ENCODE measurements at places on chromosomes 1 and 21. TPM values are rescaled to one million over a fixed set of nuclear protein-coding genes. Genes with fewer than 3 reads are reported as not detected.

DNA sequence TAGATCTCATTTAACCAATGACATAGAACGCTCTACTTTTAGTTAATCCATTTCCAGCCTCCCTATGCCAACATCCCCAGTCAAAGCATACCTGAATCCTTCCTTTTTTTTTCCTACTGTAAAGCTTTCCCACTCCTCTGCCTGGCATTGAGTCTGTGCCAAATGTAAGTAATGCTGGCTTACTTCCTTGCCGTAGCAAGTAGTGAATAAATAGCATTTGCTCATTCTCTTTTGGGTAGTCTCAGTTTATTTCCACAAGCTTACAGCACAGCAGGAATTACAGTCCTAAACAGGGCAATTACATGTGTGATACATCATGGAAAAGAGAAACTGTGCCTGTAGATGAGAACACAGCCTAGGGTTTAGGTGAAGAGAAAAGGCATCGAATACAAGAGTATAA lies 352.6 kb upstream of the NEGR1 start:
- no peak for DNase-seq

DNA sequence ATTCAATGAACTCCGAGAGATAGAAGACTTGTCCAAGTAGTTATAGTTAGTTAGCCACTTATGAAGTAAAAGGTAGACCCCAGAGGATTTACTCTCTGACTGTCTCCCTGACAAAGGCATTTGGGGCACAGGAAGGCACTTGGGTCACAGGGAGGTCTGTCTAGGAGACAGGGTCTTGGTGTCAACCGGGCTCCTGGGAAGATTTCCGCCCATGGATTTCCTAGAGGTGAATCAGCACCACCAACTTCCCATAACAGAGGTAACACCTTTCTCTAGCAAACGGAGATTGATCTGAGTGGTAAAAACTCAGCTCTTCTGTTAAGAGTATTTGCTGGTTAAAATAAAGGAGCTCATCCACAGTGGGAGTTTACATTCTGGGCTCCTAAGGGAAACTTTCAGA lies 16.4 kb downstream of the CCN1 start:
- no peak for DNase-seq

DNA sequence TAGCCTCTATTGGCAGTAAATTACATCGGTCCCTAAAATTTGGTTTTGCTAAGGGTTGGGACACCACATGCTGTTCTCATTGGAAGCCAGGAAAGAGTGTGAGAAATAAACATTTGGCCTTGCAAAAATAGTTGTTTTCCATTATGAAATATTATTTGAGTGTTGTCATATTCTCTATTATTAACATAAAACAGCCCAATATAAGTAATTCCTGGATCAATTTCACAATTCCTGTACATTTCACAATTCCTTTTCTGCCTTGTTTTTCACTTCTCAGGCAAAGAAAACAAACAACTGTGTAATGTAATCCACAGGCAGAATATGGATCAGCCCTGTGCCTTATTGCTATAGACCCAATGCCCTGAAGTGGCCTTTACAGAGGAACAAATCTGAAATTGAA lies 40.5 kb downstream of the C1orf87 start:
- no peak for DNase-seq

DNA sequence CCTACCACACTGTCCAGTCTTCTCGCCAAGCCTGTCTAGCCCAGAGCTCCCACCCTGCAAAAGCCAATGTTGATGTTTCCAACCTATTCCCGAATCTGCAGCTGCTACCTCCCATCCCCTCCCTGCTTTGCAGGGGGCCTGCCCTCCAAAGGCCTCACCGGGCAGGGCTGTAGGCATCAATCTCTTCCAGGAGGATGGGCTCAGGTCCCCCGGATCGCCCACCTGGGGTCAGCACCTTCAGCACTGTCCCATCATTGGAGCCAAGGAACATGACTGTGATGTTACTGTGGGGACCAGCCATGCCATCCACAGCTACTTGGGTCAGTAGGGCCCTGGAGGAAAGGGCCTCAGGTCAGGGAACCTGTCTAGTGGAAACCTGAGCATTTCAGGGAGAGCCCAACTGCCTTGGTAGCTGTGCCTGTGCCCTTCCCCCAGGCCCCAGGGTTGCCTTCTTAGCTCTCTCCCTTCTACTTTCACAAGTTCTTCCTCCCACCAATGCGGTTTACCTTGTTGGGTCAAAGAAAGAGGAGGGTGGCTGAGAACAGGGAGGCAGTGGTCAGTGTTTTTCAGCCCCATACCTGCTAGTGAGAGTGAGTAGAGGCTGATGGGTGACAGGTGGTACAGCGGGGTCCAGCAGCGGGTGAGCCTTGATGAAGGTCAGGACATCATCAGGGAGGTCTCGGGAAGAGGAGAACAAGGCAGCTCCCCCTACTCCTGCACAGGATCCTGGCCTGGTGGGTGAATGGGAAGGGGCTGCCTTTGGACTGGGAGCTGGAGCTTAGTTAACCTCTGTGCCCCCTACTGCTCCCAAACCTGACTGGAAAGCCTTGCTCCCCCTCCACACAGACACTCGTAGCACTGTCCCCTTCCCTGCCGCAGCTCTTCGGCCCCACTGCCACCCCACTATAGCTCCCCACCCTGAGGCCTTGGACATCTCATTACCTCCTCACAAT lies 10.7 kb downstream of the SEMA6C start:
- no peak for DNase-seq

DNA sequence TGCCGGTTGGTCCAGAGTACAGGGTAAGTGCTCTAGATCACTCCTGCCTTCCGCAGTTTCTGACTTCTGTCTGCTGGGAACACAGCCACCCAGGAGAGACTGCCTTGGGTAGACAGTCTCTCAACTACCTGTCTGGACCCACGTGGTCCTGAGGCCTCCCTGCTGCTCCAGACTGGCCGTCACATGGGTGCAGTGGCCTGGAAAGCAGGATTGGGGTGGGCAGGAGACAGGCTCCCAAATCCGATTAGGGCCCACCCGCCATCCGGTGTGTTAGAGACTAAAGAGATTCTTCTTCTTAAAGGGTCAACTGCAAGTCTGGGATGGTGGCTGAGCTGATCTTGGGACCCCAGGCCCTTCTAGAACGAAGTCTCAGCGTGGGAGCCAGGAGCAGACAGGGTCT lies 105.5 kb downstream of the EBNA1BP2 start:
- DNase-seq, result no peak

GRCh38 chr1:99018313-99018712 lies 13.7 kb upstream of the PLPPR5 start:
- DNase-seq, result no peak

- DNase-seq, result no peak
Measured at GRCh38 chr1:53362270-53362669, 34.4 kb upstream of the LRP8 start.

GRCh38 chr1:55447488-55447887 lies 232.3 kb upstream of the USP24 start:
- DNase-seq, result no peak

DNA sequence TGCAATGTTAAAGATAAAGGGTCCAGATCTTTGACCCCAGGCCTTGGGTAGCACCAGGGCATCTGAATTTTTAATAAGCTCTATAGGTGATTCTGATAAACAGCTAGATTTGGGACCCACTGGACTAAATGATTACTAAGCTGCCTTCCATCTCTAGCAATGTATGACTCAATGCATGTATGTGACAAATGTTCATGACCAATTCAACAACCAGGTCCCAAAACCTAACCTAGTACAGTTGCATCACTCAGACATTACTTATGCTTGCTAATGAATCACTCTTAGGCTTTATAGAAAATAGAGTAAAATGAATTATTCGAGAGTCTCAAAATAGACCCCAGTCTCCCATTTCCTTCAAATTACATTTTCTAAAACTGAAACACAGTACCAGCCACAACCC lies 35.5 kb downstream of the RCAN1 start:
- DNase-seq, result no peak

- peak; percentile 59 for DNase-seq
Measured at GRCh38 chr1:69737527-69738185, 169.9 kb downstream of the LRRC7 start.

Gene SDE2
- 52.5 TPM for total RNA-seq

- no peak for DNase-seq
Measured at GRCh38 chr21:21179619-21180298, 181.6 kb downstream of the NCAM2 start.

Measured in natural killer cell (primary cell).